ENCODE measurements at places on chromosomes 2 and 18.

DNA sequence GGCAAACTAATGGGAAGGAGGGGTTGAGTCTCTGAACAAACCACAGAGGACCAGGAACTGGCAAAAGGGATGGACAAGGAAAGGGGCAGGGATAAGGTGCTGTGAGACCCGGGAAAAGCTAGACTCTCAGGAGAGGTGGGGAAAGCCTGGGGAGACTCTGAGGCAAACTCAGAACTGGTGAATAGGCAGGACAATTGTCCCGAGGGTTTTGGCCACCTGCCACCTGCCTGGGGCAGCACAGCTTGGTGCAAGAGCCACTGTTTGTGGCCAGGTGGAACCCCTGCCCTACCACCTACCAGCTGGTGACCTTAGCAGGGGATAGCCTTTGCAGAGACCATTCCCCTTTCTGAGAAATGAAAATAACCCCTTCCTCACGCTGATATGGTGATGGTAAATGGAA is 129.4 kb upstream of the ASB18 start:
- DNase-seq: no peak

- no peak for DNase-seq
These were observed 81.5 kb downstream of the ZNF407 start for GRCh38 chr18:74679006-74679678.

- no peak for DNase-seq
These were observed 336.5 kb upstream of the MMADHC start for GRCh38 chr2:149924028-149924427.

DNA sequence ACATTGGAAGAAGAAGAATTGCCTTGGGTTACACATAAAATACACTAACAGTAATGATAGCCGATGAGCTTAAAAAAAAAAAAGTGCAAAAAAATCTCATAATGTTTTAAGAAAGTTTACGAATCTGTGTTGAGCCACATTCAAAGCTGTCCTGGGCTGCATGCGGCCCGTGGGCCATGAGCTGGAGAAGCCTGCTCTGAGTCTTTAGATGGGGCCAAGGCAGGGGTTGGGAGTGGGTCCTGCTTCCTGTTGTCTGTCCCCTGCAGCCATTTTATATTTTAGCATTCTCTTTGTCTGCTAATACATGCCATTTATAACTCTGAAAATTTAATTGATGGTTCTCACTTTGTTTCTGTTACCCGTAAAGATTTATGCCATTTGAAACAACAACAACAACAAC is 93.2 kb downstream of the EPC2 start:
- DNase-seq: no peak

- no peak for DNase-seq
These were observed 464.1 kb upstream of the ZEB2 start for GRCh38 chr2:144984038-144984437.

DNA sequence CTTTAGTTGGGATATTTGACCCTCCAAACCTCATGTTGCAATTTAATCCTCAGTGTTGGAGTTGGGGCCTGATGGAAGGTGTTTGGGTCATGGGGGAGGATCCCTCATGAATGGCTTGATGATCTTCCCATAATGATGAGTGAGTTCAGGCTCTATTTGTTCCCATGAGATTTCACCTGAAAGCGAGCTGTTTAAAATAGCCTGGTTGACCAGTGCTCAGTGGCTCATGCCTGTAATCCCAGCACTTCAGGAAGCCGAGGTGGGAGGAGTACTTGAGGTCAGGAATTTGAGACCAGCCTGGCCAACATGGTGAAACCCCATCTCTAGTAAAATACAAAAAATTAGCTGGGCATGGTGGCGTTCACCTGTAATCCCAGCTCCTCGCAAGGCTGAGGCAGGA is 14.9 kb upstream of the PSME4 start:
- DNase-seq: no peak

GRCh38 chr2:120376101-120376500 is 30.2 kb downstream of the INHBB start:
- no peak for DNase-seq

GRCh38 chr2:233799716-233800115 is 21.6 kb downstream of the MROH2A start:
- DNase-seq: no peak

GRCh38 chr2:235206980-235207579 is 255.3 kb downstream of the SH3BP4 start:
- DNase-seq: no peak

DNA sequence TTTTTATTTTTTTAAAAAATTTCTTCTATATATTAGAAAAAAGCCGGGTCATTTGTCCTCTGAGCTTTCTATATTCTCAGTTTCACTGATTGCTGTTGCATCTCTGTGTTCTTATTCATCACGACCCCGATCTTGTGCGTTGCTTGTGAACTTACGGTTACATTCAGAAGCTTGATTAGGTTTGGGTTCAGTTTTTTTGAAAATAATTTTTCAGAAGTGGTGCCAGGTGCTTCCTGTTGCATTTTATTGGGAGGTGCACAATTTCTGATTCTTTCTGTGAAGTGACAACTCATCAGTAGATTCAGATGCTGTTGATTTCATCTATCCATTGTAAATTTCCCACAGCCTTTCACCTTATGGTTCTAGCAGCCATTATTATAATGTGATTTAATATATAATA is 147.3 kb downstream of the INHBB start:
- no peak for DNase-seq

DNA sequence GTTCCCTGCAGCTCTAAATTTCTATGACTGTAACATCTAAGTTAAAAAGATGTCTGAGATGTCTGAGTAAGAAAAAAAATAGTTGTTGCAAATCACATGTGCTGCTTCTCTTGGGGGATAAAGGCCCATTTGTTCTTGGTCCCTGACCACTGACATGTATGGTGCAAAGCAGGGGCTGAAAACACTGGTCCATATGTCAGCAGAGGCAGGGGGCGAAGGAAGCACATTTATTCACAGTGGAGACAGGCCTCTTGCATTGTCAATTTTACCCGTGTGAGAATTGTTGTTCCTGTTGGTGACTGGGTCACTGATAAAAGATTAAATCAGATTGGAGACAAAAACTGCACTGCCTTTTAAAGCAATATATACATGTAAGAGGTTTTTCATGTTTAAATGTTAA is 38.8 kb downstream of the PRKCE start:
- no peak for DNase-seq

GRCh38 chr2:108377815-108378630 is at the start of gene SULT1C4:
TSS of gene SULT1C4 (plus strand) at chr2:108377954. CDS start at chr2:108378338, 384 bp downstream.
- no peak for DNase-seq

- no peak for DNase-seq
These were observed 1.5 kb downstream of the ODC1 start for GRCh38 chr2:10446631-10447030.

DNA sequence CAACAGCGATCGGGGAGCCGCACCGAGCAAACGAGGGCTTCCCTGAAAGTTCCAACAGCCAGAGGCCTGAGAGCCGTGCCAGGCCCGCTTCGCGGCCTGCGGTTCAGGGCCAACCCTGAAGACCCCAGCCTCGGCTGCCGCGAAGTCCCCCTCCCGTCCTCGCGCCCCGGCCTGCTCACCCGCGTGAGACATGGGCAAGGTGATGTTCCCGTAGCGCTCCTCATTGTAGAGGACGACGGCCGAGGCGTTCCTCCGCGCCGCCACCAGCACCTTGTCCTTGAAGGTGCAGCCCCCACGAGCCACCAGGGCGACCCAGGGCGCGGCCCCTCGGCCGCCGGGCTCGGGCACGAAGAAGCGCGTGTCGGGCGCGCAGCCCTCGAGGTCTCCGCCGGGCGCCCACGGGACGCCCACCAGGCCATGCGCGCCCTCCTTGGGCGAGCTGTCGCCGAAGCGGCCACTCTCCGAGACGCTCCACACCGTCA is 510 bp downstream of the RNF149 start:
- DNase-seq: no peak

GRCh38 chr2:171216631-171217030 is 55.9 kb upstream of the TLK1 start:
- DNase-seq: no peak

DNA sequence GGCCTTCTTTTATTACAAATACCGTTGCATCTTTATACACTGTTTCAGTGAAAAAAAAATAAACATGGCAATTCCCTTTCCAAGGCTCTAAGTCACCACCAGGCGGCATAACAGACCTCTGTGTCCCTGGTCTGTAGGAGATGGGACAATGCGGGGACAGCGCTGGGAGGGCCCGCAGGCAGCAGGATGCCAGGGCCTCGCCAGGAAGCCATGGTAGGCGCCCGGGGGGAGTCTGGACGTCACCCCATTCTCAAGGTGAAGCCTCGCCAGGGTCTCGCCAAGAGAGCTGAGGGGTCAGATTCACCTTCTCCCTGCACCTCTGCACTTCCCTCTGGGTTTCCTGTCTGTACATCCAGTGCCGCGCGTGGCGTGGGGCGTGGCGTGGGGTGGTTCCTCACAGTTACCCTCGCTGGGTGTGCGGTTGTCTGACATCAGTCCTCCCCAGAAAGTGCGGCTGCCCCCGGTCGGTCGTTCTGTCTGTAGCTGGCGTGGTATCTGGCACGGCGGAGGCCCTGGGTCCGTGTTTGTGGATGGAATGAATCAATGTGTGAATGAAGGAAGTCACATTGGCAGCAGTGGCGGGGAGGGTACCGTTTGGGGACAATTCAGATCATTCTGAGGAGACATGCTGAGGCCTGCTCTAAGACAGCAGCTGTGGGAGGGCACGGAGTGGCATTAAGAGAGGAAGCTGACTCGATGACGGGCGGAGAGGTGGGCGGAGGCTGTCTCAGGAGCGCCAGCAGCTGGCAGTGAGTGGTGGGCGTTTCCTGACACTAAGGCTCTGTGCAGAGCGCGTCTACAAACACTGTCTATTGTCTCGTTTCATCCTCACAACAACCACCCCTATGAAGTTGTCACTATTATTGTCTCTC is 46.0 kb downstream of the LRRFIP1 start:
- peak; percentile 76 for DNase-seq

DNA sequence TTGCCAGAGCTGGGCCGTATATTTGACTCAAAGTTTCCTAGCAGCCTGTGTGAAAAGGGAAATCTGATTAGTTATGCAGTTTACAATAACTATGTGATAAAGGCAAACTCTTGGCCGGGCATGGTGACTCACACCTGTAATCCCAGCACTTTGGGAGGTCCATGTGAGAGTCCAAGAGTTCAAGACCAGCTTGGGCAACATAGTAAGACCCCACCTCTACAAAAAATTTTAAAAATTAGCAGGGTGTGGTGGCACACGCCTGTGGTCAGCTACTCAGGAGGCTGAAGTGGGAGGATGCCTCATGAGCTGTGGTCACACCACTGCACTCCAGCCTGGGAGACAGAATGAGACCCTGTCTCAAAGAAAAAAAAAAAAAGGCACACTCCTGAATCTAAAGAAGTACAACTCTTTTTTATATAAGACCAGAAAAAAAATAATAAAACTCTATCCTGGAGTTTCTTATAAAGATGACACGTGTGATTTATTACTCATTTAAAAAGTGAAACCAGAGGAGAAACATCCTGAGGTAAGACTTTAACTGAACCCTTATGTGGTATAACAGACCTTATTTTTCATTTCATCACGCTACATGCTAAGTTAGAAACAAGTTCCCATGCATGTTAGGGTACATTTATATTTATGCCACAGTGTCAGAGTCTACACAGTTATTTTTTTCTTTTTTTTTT is 32.6 kb upstream of the KCMF1 start:
- DNase-seq: no peak

- DNase-seq: no peak
These were observed 170.1 kb downstream of the RBM43 start for GRCh38 chr2:151091583-151091982.

GRCh38 chr2:101948625-101949155 is 43.1 kb upstream of the IL1R2 start:
- no peak for DNase-seq

GRCh38 chr2:160068906-160069305 is 6.5 kb upstream of the PLA2R1 start:
- DNase-seq: no peak

GRCh38 chr2:170509452-170510193 is 205.5 kb upstream of the SP5 start:
- no peak for DNase-seq

GRCh38 chr2:112159454-112159921 is 21.3 kb downstream of the FBLN7 start:
- DNase-seq: no peak

DNA sequence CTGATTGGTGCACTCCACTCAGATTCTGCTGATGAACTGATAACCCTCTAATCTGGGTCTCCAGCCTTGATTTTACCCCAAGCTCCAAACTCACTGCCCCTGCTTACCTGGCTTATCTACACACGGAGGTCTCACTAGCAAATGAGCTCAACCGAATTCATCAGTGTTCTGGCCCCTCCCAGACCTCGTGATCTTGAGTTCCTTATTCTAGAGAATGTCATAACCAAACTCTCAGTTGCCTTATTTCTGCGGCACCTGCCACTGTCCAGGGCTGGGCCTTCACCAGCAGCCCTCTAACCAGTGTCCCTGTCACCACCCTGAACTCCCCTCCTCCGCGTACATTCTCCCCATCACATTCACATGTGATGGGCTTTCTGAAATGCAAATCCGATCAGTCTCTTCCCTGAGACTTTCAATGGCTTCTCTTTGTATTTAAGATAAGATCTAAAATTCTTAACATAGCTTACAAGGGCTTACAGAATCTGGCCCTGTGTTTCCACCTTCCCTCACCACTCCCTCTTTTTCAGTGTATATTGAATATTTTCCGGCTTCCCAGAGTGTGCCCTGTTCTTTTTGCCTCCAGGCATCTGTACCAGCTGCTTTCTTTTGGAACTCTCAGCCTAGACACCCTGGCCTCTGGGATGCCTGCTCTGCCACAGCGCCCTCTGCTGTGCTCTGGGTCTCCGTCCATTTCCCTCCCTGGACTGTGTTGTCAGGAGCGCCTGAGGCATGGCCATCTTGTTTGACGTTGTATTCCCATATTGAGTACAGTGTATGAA is 31.1 kb downstream of the NAB1 start:
- DNase-seq: no peak

DNA sequence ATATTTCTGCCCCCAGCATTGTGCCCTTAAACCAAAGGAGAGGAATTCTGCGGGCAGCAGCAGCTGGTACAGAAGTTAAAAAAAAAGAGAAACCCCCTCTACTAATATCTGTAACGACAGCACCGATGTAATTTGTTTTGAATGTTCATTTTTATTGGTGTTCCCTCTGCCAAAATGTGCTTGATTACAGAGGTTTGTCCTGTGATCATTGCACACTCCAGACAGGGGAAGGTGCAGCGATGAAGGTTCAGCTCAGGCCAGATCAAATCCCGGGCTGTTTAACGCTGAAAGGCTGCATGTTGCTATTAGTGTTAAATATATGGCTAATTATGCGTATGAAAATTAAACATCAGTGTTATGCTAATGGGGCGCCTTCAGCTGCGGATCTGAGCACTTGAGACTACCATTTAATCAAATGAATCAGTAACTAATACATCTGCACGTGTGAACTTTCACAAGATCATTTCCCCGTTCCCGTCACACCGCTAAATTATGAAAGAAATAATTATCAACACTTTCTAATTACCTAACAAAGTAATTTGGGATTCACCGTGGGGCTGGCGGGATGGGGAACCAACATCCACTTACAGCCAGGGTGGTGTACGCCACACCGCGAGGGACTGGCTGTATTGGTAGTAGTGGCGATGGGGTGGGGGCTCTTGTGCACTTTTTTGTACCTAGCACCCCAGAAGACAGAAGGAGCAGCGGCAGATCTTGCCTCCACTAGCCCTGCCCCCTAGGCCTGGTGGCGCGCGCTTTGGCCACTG is 1.5 kb upstream of the DLX1 start:
- DNase-seq: no peak
